8988T (cell line): ENCODE measurements at places on chromosomes 12 and 14.

- no peak for DNase-seq
Measured at GRCh38 chr12:121438905-121439304, 39.0 kb downstream of the RNF34 start.

- DNase-seq = no peak
Measured at GRCh38 chr12:80709811-80710726, 2.6 kb downstream of the MYF6 start.

DNA sequence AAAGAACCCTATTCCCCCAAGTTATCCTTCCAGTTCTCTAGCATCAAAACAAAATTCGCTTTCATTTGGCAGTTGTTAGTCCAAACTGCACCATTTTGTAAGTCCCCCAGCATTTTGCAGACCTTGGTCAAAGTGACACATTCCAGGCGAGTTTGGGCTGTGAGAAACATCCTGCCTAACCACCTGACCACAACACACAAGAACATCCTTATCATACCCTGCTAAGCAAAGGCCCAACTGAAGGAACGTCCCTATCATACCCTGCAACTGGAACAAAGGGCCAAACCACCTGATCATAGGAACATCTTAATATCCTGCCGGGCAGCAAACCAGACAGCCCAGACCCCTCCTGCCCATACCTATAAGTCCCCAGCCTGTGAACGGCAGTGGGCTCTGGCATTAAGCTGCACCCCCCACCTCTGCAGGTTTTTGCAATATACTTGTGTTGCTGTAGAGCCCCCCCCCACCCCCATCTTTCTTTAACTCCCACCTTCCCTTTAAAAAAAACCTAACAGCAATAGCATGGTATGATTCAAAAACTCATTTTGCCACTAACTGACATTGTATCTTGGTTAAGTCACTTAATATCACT lies 2.7 kb downstream of the PCNX4 start:
- DNase-seq = no peak

- no peak for DNase-seq
Measured at GRCh38 chr14:36313898-36314297, 6.5 kb downstream of the MBIP start.

GRCh38 chr12:101891462-101891971 lies 14.1 kb downstream of the DRAM1 start:
- no peak for DNase-seq

DNA sequence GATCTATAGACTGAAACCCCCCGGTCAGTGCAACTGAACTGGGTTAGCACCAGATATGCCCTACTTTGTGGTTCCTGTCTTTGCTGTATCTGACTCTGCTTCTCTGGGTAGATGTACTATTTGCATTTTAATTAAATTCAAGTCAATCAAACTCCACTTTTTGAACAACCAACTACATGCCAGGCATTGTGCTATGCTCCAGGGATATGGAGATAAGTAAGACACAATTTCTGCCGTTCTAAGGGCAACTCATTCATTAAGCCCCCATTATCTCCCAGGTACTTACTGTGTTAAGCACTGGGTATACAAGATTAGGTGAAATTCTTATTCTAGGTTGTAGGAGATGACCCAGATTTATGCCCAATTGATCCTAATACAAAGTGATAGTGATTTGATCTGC lies 62.7 kb upstream of the JDP2 start:
- no peak for DNase-seq

- DNase-seq = no peak
Measured at GRCh38 chr12:6852651-6853354, 853 bp downstream of the USP5 start.
